ENCODE measurements at places on chromosomes 11 and 22.

GRCh38 chr11:115724666-115725065 lies 220.5 kb upstream of the CADM1 start:
- no peak for DNase-seq

- DNase-seq = peak; percentile 94
These were observed 2.8 kb downstream of the SIAE start for GRCh38 chr11:124670732-124671131.

DNA sequence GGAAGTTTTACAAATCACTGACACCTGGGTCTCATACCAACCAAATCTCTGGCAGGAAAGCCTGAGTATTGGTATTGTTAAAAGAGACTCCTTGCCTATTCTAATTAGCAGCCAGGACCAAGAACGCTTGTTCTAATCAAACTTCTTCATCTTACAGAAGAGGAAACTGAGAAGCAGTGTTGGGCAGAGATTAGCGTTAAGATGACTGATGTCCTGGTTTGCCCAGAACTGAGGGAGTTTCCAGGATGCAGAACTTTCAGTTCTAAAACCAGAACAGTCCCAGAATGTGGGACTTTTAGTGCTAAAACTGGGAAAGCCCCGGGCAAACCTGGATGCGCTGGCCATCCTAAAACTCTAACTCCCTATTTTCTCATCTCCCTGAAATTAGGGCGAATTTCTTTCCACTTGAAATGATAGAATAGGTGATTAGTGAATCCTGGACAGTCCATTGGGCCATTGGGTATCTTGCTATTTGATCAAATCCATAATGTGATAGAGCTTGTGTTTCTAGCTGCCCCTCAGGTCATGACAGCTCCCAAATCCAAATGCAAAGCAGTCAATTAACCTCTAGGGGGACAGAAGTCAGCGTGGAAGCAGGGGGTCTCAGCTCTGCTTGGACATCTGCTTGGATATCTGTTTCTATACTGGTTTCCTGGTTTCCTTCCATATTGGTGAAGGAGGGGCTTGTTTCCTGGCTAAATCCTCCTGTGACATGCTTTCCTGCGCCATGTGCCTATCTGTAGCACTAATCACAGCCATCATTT lies 16.0 kb upstream of the TMPRSS13 start:
- no peak for DNase-seq

DNA sequence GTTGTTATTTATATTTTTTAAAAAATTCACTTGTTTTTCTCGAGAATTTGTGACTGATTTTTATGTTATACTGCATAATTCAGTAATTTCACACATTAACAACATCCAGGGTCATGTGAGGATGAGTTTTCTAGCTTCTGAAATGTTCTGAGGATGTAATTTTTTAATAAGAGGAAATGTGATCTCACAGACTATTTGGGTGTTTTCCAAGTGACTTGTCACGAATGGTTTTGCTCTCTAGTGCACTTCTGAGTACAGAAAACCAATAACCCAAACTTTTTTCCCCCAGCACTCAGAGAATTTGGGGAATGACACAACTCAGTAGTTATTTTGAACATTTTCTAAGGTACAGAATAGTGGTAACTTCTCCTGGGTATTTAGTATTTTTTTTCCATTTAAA lies 821.1 kb upstream of the ARHGAP42 start:
- no peak for DNase-seq

DNA sequence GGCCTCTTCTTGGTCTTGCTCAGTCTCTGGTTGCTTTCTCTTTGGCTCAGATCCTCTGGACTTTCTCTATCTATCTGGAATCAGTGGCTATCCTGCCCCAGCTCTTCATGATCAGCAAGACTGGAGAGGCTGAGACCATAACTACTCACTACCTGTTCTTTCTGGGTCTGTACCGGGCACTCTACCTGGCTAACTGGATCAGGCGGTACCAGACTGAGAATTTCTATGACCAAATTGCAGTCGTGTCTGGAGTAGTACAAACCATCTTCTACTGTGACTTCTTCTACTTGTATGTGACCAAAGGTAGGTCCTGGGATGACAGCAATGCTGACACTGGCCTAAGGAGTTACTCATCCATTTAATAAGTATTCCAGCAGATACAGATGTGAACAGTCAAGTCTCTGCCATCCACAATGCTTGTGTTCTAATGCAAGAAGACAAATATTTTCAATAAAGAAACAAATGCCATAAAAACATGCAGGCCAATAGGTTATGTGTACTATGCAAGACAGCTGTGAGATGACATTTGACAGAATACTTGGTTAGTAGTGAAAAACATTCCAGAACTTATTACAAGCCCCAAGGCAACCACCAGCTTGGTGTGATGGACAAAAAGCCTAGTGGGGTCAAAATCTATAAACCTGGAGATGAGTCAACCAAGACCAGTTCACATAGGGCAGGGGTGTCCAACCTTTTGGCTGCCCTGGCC lies 13.4 kb downstream of the KDELR3 start:
- DNase-seq = no peak

DNA sequence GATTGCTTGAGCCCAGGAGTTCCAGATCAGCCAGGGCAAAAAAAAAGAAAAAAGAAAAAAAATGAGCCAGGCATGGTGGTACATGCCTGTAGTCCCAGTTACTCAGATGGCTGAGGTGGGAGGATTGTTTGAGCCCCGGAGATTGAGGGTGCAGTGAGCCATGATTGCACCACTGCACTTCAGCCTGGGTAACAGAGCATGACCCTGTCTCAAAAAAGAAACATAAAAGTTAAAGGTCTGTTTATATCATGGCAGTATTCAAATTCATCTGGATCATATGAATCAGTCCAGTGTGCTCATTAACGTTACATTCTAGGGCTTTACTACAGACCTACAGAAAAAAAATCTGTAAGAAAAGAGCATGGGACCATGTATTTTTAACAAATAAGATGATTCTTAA lies 13.9 kb downstream of the HSD17B12 start:
- DNase-seq = no peak

DNA sequence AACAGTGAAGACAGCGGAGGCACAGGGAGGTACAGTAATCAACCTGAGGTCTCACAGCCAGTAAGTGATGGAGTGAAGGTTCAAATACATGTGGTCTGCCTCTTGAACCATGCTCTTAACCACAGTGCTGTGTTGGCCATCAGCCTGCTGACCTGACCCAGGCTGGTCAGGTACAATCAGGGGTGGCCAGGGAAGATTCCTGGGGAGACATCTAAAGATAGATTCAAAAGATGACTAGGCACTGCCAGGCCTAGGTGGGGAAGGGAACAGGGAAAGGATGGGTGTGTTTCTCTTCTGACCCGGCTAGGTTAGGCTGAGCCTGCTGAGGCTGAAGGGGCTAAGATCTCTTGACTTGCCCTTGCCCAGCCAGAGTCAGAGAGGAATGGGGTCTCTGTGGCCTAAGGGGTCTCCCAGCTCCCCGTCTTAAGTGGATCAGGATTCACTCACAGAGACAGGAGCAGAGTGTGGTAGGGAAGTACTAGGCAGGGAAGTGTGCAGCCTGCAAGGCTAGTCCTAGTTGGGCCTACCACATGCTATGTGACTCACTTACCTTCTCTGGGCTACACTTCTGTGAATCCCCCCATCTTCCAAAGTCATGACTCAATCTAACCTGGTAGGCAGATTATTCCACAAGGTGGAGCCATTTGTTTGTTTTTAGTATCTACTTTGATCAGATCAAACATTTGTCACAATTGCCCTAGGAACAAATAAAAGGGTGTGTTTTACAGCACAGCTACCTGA lies 10.4 kb upstream of the SREBF2 start:
- DNase-seq = peak; percentile 49

- no peak for DNase-seq
These were observed 182.8 kb downstream of the WNT11 start for GRCh38 chr11:76023236-76024068.

- no peak for DNase-seq
These were observed 526.7 kb downstream of the BRD1 start for GRCh38 chr22:49300951-49301397.

GRCh38 chr11:130478204-130478701 lies 29.8 kb downstream of the ADAMTS15 start:
- DNase-seq = no peak

GRCh38 chr22:38873469-38874411 lies 1.7 kb upstream of the CBX6 start:
- no peak for DNase-seq

Data from Kasumi-1 (cell line).